HAP-1 (cell line): ENCODE measurements at places on chromosomes 13 and 19.

DNA sequence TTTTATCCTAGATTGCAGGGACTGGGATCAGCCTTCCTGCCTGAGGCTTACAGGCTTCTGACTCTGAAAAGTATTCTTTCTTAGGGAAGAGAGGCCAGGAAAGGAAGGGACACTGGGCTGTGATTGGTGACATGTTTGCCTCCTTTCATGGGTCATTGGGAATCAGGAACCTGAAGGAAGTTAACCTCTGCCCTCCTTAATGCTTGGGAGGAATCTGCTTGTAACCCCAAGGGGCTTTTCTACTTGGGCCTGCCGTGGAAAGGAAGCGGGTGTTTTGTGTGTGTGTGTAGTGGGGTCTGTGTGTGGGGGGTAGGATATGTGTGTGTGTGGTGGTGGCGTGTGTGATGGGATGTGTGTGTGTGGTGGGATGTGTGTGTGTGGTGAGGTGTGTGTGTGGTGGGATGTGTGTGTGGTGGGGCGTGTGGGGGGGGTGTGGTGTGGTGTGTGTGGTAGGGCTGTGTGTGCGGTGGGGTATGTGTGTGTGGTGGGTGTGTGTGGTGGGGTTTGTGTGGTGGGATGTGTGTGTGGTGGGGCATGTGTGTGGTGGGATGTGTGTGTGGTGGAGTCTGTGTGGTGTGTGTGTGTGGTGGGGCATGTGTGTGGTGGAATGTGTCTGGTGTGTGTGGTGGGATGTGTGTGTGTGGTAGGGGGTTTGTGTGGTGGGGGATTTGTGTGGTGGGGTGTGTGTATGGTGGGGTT is 41.3 kb upstream of the NPAS1 start:
- DNase-seq, result no peak

- DNase-seq, result no peak
Observed at GRCh38 chr13:73681779-73682178, 452.4 kb downstream of the KLF12 start.

DNA sequence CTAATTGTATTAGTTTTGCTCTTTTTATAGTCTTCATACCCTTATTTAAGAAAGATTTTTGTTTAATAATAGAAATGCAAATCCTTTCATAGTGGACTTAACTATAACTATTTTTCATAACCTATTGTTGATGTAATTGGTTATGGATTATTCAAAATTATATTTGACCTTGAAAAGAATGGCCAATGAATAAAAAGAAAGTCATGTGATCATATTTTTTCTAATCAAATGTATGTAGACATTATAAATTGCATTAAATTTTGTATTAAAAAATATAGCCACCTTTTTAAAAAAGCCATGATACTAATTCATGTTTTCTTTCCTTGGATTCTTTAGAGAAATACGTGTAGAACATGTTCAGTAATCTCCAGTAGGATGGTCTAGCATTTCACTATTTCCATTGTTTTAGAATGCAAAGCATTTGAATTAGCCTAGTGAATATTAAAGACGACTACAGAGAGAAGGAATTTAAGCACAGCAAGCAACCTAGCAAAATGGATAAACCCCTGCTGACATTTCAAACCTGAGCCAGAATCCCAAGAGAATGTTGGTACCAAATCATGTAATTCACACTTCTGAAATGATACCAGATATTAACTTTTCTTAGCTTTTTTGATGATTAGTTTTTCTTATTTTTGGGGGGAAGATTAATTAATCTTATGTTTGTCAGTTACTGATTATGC is 1297.4 kb upstream of the MIR17HG start:
- no peak for DNase-seq

- no peak for DNase-seq
Observed at GRCh38 chr19:20365146-20365545, 198.1 kb downstream of the ZNF486 start.

DNA sequence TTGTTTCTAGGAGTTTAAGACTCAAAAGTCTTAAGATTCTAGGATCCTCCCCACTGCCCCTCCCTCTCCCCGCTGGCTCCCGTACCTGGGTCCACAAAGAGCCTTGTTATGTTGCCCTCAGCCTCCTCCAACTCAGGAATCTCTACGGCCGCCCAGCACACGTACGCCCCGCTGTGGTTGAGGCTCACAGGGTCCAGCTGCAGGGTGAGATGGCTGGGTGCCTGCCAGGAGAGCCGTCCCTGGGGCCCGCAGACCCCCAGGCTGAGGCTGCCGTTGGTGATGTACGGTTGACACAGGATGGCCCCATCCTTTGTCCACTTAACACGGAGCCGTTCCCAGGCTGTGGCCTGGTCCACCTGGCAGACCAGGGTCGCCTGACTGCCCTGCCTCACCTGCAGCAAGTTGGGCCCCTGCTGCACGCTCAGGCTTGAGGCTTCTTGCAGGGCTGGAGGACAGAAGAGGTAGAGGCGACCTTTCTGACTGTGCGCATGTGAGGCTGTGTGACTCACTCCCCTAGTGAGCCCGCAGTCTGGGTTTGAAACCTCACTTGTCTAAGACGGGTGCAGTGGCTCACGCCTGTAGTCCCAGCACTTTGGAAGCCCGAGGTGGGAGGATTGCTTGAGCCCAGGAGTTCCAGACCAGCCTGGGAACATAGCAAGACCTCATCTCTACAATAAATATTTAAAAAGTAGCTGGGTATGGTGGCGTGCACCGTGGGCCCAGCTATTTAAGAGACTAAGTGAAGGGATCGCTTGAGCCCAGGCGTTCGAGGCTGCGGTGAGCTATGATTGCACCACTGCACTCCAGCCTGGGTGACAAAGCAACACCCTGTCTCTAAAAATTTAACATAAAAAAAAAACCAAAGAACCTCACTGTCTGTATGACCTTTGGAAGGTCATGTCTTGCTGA is 4.0 kb downstream of the TMIGD2 start:
- no peak for DNase-seq

DNA sequence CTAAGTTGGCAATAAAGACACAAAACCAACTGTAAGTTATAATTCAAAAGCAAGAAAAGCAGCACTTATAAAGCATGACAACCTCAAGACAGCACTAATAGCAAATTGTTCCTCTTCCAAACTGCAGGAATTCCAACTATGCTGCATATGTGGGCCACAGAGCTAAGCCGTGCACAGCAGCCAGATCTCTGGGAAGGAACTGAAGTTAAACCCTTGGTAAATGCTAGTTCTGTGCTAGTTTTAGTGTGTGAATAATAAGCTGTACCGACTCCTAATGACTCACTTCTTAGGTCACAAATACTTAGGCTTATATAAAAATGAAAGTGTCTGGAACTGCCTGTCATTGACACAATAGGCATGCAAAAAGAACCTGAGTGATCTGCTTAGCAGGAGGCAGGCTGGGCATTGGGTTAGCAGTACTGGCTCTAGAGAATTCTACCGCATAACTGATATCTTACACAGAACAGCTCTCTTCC is 21.2 kb upstream of the GTF3A start:
- DNase-seq, result peak; percentile 70

GRCh38 chr13:25684491-25684890 is 312.7 kb downstream of the ATP8A2 start:
- no peak for DNase-seq

GRCh38 chr13:67769987-67770341 is 539.8 kb upstream of the PCDH9 start:
- no peak for DNase-seq

- DNase-seq, result no peak
Observed at GRCh38 chr13:107941345-107942029, 273.8 kb downstream of the LIG4 start.

DNA sequence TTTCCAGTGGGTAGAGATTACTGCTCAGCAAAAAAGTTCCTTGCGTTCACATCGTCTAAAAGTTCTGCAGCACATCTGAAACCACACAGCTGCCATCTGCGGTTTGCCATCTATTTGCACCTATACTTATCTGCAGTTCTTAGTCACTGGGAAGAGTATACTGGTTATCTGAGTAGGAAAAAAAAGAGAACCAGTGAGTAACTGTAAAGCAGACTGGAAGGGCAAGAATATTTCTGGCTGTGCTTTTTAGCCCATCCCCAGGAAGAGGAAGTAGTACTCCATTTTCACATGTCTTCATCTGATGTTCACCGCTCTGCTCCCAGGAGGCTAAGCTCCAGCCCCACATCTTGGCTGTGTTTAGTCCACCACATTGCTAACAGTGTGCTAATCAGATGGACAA is 35.6 kb downstream of the EFNB2 start:
- DNase-seq, result no peak
